A673 (cell line): ENCODE measurements at places on chromosomes 1 and 21.
A peak's percentile ranks its signal among the peaks of the same experiment; 100 is the strongest.

DNA sequence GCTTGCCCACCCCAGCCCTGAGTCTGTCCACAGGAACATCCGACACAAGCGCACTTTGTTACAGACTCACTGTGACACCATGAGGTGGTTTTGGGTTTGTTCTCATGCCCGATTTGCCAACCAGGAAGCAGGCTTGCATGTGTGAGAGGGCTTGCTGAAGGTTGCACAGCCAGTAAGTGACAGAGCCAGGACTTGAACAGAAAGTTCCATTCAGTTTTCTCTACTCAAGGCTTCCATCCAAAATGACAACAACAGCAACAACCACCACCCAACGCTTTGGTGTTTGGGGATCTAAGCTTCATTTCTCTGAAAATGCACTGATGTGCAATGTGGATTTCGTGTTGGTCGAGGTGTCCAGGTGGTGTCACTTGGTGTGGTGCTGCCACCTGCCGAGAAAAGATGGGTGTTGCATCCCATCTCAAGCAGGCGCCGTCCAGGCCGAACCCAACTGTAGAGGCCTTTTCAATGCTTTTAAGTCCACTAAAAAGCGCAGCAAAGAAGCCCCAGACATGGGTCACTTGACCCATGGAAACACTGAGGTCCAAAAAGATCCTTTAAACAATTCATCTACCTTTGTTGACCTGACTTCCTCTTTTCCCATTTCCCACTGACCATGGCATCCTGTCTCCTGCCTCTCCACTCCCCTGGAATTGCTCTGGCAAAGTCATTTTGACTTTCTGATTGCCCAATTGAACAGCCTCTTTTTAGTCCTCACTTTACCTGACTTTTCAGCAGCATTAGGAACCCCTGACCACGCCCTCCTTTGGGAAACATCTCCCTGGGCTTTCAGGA is 12.2 kb downstream of the CITED4 start:
- H3K27ac ChIP-seq: no peak overlapping the region
- peak; percentile 73 for DNase-seq

DNA sequence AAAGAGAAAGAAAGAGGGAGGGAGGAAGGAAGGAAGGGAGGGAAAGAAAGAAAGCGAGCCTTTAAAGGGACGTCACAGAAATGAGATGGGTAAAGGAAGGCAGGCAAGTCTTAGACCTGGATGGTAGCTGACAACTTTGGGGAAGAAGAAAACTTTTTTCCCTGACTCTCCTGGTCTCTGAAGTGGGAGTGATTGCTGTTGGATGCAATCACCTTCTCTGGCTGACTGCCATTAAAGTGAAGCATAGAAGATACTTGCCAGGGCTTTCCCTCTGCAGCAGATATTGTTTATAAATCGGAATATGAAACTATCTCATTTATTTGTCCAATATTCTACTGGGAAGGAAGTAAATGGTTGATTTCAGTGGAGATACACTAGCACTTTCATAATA is 27.0 kb downstream of the VCAM1 start:
- no peak overlapping the region for H3K4me3 ChIP-seq
- H3K27me3 ChIP-seq: no peaks in the 10 kb centered on the region
- DNase-seq: no peak
- no peaks in the 10 kb centered on the region for H3K36me3 ChIP-seq
- H3K4me1 ChIP-seq: no peaks in the 10 kb centered on the region
- H3K27ac ChIP-seq: no peak overlapping the region

GRCh38 chr1:206895325-206895724 is 1.9 kb upstream of the IL24 start:
- DNase-seq: no peak
- no peak overlapping the region for H3K4me3 ChIP-seq
- no peaks in the 10 kb centered on the region for H3K36me3 ChIP-seq

GRCh38 chr1:19309123-19309813 is 2.7 kb downstream of the AKR7A2 start:
- H3K27me3 ChIP-seq: no peaks in the 10 kb centered on the region
- peaks cover 7% of the 10 kb centered on the region for H3K4me1 ChIP-seq
- H3K4me3 ChIP-seq: no peak overlapping the region
- peak; percentile 53 for DNase-seq

GRCh38 chr1:24109166-24109483 is 2.8 kb downstream of the MYOM3 start:
- no peaks in the 10 kb centered on the region for H3K27me3 ChIP-seq
- no peak overlapping the region for H3K4me3 ChIP-seq
- H3K36me3 ChIP-seq: no peaks in the 10 kb centered on the region
- H3K27ac ChIP-seq: no peak overlapping the region
- no peak for DNase-seq

DNA sequence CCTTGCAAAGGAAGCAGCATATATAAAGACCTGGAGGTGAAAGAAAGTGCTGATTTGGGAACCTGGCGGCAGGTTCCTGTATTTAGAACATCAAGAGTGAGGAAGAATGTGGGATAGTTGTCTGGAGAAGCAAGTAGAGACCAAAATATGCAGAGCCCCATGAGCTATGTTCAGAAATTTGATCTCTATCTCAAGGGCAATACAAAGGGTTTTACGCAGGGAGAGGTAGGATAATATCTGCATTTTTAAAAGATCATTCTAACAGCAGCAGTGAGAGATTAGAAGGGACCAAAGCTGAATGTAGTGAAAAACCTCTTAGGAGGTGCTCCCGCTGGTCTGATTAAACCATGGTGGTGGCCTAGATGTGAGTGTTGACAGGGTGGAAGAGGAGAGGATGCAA is 453.9 kb upstream of the PKN2 start:
- H3K4me3 ChIP-seq: no peak overlapping the region
- H3K4me1 ChIP-seq: peaks cover 6% of the 10 kb centered on the region
- no peaks in the 10 kb centered on the region for H3K36me3 ChIP-seq
- no peak for DNase-seq
- no peaks in the 10 kb centered on the region for H3K27me3 ChIP-seq

GRCh38 chr1:9150582-9151327 is 21.9 kb upstream of the GPR157 start:
- no peak overlapping the region for H3K4me3 ChIP-seq
- no peak overlapping the region for H3K27ac ChIP-seq
- H3K36me3 ChIP-seq: no peaks in the 10 kb centered on the region
- DNase-seq: no peak

DNA sequence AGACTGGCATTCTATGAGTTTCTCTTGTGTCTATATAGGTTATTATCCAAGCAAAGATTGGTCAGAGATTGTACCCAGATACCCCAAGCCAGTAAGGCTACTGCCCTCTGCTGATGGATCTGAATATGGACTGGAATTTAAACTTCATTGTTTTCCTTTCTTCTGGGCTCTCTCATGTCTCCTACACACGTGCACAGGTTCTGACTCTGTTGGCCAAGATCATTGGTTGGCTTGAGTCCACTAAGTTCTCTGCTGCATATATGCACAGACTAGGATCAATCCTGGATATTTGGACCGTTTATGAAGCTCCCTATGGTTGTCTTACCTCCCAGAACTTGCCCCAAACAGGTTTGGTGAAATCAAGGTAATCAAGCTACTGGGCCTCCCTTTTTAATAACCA is 69.7 kb downstream of the CC2D1B start:
- H3K27me3 ChIP-seq: no peaks in the 10 kb centered on the region
- H3K4me1 ChIP-seq: no peaks in the 10 kb centered on the region
- H3K4me3 ChIP-seq: no peak overlapping the region
- no peak overlapping the region for H3K27ac ChIP-seq
- DNase-seq: peak; percentile 64
- no peaks in the 10 kb centered on the region for H3K36me3 ChIP-seq

GRCh38 chr1:116694524-116694923 is 27.0 kb upstream of the IGSF3 start:
- no peaks in the 10 kb centered on the region for H3K27me3 ChIP-seq
- H3K4me3 ChIP-seq: no peak overlapping the region
- H3K27ac ChIP-seq: peak overlapping the region; percentile 17

DNA sequence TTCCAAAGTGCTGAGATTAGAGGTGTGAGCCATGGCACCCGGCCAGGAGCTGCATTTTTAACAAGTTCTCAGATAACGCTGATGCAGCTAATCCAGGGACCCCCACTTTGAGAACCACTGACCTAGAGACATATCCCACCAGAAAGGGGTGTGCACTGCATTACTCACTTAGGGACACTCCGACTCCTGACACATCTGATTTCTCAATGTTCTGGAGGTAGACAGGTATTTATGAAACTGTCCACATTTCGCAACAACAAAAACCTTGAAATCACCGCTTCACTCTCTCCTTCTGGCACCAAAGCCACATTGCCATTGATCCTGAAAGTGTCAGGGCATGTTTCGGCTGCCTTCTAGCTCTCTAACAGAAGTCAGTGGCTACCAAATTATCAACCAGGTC is 23.2 kb upstream of the CAMTA1 start:
- no peaks in the 10 kb centered on the region for H3K36me3 ChIP-seq
- H3K4me3 ChIP-seq: no peak overlapping the region
- H3K27ac ChIP-seq: no peak overlapping the region

DNA sequence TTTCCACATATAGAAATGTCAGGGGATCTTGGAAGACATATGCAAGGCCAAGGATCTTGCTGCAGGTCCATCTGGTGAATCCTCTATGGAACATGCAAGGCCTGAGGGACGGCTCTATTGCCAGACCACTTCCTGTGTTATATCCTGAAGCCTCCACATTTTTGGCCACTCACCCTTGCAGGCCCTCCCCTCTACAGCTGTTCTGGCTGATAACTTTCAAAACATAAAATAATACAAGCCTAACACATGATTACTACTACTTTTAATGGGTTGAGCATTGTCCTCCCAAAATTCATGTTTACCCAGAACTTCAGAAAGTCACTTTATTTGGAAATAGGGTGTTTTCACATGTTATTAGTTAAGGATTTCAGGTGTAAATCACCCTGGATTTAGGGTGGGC is 18.5 kb upstream of the LYPLAL1 start:
- no peak overlapping the region for H3K27ac ChIP-seq
- DNase-seq: no peak
- H3K36me3 ChIP-seq: no peaks in the 10 kb centered on the region
- no peaks in the 10 kb centered on the region for H3K4me1 ChIP-seq
- H3K4me3 ChIP-seq: no peak overlapping the region
- peaks cover 30% of the 10 kb centered on the region for H3K27me3 ChIP-seq

- H3K4me1 ChIP-seq: no peaks in the 10 kb centered on the region
- H3K36me3 ChIP-seq: no peaks in the 10 kb centered on the region
- peaks cover 13% of the 10 kb centered on the region for H3K27me3 ChIP-seq
- no peak overlapping the region for H3K27ac ChIP-seq
- H3K4me3 ChIP-seq: no peak overlapping the region
Measured at GRCh38 chr1:35644204-35644603, 2.9 kb upstream of the PSMB2 start.

DNA sequence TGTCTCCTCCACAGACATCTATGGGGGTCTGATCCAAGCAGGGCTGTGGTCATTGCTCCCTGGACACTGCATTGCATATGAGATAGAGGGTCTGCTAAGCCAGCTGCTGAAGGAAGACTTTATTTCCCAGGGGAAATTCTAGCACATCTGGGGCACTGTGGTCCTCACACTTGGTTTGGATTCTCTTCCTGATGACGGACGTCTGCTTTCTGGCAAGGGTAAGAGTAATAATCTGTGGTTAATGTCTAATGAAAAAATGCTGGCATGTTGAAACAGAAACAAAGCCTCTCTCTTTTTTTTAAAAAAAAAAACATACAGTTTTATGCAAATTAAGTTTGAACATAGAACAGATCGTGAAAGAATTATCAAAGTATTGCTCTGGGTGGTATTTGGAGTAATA is 553.9 kb downstream of the DPYD start:
- DNase-seq: no peak
- H3K4me3 ChIP-seq: no peak overlapping the region
- no peaks in the 10 kb centered on the region for H3K27me3 ChIP-seq
- H3K27ac ChIP-seq: no peak overlapping the region

- DNase-seq: no peak
- H3K4me1 ChIP-seq: no peaks in the 10 kb centered on the region
- no peak overlapping the region for H3K27ac ChIP-seq
- H3K27me3 ChIP-seq: no peaks in the 10 kb centered on the region
- H3K4me3 ChIP-seq: no peak overlapping the region
Measured at GRCh38 chr1:234572966-234573365, 37.0 kb downstream of the IRF2BP2 start.

- no peak overlapping the region for H3K27ac ChIP-seq
- DNase-seq: no peak
- H3K4me1 ChIP-seq: no peaks in the 10 kb centered on the region
- no peak overlapping the region for H3K4me3 ChIP-seq
- no peaks in the 10 kb centered on the region for H3K36me3 ChIP-seq
Measured at GRCh38 chr1:3105167-3105863, 36.3 kb downstream of the PRDM16 start.

DNA sequence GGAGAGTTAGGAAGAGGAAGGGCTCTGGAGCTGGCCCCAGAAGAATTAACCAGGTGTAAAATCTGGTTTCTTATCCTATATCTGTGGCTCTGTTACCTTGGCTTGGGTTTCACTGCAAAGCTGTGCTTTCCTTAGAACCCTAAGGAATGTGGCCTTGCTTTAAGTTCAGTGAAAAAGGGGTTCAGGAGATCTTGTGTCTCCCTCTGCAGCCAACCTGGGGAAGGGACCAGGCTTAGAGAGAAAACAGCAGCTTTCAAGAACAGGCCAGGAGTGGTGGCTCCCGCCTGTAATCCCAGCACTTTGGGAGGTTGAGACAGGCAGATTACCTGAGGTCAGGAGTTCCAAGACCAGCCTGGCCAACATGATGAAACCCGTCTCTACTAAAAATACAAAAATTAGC is 16.1 kb upstream of the MYCL start:
- H3K4me1 ChIP-seq: no peaks in the 10 kb centered on the region
- no peaks in the 10 kb centered on the region for H3K27me3 ChIP-seq
- no peak overlapping the region for H3K27ac ChIP-seq
- no peak overlapping the region for H3K4me3 ChIP-seq
- DNase-seq: no peak

- H3K27ac ChIP-seq: no peak overlapping the region
- no peaks in the 10 kb centered on the region for H3K36me3 ChIP-seq
- H3K27me3 ChIP-seq: no peaks in the 10 kb centered on the region
Measured at GRCh38 chr21:25573409-25574206, 33.7 kb downstream of the MRPL39 start.

DNA sequence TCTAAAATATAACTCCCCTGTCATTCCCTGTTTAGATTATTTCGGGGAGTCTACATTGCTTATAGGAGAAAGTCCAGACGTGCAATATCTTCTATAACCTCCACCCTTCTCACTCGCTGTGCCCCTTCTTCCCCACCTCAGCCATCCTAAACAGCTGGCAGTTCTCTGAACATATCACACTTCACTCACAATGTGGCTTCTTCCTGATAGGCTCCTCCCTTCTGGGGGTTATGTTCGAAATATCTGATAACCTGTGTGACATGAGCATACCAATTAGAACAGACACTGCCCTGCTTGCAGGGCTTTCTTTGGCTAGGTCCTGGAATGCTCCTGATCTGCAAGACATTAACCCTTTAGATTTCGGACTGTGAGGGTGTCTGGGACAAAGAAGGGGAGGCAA is 274.6 kb downstream of the NFIA start:
- no peaks in the 10 kb centered on the region for H3K27me3 ChIP-seq
- no peak overlapping the region for H3K4me3 ChIP-seq
- H3K27ac ChIP-seq: no peak overlapping the region
- no peak for DNase-seq
- H3K36me3 ChIP-seq: peaks cover 14% of the 10 kb centered on the region
